GM06990 (cell line): ENCODE measurements at places on chromosomes 5 and 9.

DNA sequence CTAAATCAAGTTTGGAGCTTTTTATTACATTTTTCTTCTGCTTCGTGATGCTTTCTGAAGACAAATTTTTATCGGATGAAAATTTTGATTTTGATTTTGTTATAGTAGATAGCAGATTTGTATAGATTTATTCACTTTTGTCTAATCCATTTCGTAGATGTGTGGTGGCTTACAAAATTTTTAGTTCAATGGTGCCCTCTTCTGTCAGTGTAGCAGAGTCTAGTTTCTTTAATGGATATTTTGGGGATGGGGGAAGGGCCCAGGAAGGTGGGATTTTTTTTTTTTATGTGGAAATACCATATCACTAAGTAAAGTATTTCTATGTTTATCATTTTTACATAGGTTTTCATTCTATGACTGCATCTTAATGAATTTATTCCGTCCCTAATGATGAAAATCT, 259.9 kb upstream of the TARS1 start:
- DNase-seq: no peak

GRCh38 chr9:104747565-104748358, at the start of gene NIPSNAP3A:
NIPSNAP3A (plus strand) TSS chr9:104747683; CDS start chr9:104747793, 110 bp downstream.
- peak; percentile 92 for DNase-seq

DNA sequence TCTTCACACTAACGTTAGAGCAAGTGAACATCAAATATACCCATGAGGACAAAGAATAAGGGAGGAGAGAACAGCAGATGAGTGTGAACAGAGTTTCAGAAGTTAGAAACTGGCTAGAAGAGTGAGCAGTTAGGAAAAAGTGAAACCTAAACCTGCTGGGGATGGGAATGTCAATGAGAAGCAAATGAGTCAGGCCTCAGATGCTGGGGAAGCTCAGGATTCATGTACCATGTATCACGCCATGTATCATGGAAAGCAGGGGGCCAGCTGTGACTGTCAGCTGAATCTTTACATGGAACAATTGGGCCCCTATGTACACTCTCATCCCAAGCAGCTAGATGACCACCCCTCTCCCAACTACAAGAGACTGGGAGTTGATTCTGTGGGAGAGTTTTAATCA, 16.2 kb downstream of the GDF9 start:
- no peak for DNase-seq

- DNase-seq: peak; percentile 20
These were observed 35.3 kb upstream of the IQGAP2 start for GRCh38 chr5:76367623-76368371.

- no peak for DNase-seq
These were observed 226.9 kb downstream of the CACNA1B start for GRCh38 chr9:138104251-138105122.

DNA sequence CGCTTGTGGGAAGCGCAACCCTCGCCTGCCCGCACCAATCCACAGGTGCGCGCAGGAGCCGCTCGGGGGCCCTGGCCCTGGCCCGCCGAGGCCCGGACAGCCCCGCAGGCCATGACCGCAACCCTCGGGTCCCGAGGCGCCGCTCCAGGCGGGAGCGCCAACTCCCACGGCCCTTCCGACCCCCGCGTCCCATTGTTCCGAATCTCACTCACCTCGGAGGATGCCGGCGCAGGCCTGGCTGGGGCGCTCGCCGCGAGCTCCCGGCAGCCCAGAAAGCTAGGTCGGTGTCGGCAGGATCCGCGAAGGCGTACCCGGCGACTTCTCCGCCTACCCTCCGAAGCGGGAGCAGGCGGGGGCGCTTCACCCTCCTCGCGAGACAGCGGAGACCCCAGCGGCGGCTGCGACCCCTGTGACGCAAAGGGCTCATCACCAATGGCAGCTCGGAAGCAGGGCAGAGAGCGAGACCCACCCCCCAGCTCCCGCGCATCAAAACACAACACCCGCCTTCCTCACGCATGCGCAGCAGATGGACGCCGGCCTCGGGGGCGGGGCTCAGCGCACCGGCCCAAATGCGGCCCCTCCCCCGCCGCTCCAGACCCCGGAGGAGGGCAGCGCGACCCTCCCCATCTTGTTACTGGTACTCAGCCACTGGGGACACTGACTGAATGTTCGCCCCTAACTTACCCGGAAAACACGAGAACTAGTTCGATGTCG, 1.4 kb upstream of the SMIM27 start:
- DNase-seq: peak; percentile 91

- no peak for DNase-seq
These were observed 21.7 kb downstream of the FER start for GRCh38 chr5:108769352-108769751.

DNA sequence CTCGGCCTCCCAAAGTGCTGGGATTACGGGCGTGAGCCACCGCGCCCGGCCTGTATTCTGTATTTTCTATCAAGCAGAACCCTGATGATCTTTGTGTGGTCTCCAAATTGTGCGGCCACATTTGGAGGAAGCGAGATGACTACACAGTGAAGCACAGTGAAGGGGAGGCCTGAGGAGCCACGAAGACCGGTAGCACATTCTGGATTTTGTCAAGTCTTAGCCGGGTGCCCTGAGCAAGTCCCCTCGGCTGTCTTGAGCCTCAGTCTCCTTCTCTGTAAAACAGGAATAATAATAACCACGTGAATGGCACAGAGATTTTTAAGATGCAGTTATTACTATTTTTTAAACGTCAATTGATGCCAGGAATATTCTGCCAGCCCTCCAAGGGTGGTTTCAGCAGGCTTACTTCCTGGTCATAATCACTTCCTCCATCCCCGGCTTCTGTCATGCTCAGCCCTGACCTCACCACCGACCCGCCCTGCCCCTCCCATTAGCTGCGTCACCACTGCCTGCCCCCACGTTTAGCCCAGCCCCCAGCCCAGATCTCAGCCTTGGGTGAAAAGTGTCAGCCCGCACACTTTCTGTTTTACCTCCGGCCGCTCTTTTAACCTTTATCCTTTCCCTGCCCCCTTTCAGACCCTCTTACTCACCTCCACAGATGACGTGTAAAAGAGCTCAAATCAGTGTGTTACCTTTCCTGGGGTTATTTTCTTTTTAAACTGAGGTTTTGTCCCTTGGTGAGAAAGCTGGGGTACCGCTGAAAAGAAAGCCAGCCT, 27.0 kb upstream of the ERGIC1 start:
- DNase-seq: peak; percentile 91

GRCh38 chr5:14732991-14733390, 68.5 kb downstream of the OTULIN start:
- no peak for DNase-seq

GRCh38 chr5:126449751-126450271, 26.6 kb downstream of the GRAMD2B start:
- peak; percentile 70 for DNase-seq

- DNase-seq: peak; percentile 12
These were observed 57.6 kb downstream of the JAK2 start for GRCh38 chr9:5042661-5043178.

DNA sequence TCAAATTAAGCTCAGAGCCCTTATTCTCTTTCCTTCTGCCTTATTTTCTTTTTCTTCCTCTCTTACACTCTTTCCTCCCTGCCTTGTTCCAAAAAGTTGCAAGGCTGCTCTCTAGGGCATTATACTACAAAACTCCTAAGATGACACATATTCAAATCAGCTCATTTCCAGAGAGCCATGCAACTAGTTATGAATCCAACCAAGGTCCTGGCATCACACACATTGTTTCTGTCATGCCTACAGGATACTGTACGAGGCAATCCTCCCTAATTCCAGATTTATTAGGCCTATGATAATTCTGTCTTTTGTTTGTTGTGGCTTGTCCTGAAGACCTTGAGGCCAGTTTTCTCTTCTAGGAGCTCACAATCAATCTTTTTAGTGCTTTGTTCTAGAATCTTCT, 87.0 kb upstream of the TBCA start:
- DNase-seq: no peak

GRCh38 chr5:139655727-139656271, 7.7 kb downstream of the CXXC5 start:
- no peak for DNase-seq

DNA sequence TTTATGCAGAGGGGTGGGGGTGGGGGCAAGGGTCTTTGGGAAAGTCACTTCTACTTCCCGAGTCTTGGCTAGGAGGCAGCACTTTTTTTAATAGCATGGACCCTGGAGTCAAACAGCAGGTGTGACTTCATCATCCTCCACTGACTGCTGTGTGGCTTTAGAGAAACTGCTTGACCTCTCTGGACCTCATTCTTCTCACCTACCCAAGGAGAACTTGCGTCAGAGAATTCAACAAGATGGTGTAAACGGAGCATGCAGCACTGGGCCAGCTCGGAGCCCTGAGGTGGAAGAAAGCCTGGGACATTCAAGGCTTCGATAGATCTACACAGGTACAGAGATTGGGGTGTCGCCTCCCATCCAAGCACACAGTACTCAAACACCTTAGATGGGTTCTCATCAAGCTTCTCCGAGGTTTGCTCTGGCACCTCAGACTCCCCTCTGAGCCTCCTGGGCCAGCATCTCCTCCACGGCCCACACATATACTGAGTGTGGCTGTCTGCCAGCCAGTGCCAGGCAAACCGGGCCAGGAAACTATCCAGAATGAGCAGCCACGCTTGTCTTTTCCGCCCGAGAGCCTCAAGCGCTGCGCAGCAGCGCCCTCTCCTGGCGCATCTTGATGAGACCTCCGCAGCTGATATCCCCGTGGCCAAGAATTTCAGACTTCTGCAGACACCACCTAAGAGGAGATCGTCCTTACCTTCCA, 4.6 kb upstream of the SLC25A48 start:
- DNase-seq: peak; percentile 37

DNA sequence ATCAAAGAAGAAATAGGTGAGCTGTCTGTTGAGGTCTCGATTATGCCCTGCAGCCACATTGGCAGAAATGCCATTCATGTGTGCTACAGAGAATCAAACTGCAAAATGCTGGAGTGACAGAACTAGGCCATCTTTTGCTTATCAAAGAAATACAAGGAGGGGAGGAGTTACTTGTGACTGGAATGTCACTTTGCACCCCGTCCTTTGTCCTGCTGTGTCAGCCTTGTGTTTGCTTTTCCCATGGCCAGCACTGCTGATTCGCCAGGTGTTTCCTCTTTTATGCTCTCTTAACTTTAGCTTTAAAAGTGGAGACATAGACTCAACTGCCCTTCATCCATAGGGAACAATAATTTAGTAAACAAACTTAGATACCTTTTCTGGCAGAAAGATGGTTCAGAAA, 54.3 kb downstream of the SLC46A2 start:
- DNase-seq: no peak

DNA sequence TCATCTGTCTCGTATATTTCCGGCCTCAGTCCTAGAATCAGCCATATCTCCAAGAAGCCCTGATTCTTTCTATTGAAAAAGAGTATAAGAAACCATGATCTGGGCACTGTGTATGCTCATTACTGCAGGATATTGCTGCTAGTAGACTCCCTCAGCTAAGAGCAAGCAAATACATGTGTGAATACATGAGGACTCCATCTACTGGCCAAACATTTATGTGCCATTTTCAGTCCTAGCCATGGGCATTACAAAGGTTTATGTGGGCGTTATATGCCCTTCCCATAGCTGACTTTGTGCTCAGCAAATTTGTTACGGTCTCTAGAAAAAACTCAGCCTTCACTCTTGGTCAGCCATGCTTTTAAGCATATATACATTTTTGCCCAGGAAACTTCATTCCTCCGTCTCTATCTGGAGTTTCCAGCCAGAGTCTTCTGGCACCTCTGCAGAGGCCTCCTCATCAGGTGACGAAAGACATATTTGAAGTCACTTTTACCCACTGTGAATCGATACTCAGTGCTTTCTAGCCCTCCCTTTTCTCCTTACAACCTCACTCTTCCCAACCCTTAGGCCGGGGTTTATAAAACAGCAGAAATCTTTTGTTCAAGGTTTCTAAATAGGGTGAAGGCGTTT, 1495.6 kb upstream of the CDH6 start:
- DNase-seq: no peak

- peak; percentile 86 for DNase-seq
These were observed 81.7 kb upstream of the ZBTB43 start for GRCh38 chr9:126722922-126723806.

GRCh38 chr5:138946241-138946623, 71.1 kb upstream of the LRRTM2 start:
- no peak for DNase-seq

GRCh38 chr5:61491861-61492260, 159.8 kb downstream of the ZSWIM6 start:
- DNase-seq: no peak

DNA sequence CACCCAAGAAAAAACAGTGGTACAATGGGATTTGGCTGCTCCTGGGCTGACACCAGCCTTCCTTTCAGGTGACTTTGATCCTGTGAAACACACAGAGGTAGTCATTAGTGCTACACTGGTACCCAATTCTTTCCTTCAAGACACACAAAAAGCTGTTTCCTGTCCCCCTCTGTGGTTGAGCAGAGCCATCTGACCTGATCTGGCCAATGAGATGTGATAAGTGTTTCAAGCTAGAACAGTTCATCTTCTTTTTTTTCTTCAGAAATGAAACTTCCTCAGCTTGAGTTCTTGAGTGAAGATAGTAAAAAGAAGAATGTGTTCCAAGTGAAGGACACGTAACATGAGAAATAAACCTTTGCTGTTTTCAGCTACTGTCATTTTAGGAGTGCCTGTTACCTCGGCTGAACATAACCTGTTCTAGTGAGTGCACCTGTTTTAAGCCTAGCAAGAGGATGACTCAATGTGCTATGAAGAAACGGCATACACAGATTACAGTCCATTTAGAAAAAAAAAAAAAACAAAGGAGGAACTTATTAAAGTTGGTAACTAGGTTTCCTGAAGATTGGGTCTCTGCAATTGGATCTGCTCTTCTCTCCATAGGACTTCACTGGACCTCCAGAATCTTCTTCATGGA, 287.8 kb downstream of the GAS1 start:
- DNase-seq: no peak

DNA sequence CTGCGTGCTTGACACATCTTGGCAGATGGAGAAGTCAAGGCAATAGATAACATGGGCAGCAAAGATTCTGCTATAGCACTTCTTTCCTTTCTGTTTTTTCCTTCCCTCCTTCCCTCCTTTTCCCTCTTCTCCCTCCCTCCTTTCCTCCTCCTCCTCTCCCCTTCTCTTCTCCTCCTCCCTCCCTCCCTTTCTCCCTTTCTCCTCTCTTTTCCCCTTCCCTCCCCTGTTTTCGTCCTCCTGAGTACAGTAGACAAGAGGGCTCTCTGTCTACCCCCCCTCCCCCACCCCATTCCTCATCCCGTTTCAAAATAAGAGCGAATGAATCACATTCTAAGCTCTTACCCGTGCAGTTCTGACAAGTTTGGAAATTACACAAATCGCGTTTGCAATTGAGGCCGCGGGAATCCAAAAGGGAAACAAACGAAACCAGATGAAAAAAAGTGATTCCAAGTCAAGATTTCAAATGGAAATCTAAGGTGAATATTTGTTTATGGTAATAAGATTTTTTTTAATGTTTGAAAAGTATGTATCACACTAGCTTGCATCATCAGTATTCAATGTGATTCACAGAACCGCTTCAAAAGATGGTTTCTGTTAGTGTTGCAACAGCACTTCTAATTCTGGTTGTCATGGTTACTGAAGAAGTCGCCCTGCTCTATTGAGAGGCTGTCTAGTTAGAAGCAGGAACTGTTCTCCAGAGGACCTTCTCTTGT, 1.3 kb downstream of the NIM1K start:
- no peak for DNase-seq

- DNase-seq: no peak
These were observed 16.7 kb upstream of the COMMD10 start for GRCh38 chr5:116068028-116068632.

- DNase-seq: no peak
These were observed 2.8 kb downstream of the RXRA start for GRCh38 chr9:134328841-134329575.
